ENCODE measurements at places on chromosomes 3 and 15.

- no peak for DNase-seq
Measured at GRCh38 chr3:24272875-24273274, 221.8 kb downstream of the THRB start.

DNA sequence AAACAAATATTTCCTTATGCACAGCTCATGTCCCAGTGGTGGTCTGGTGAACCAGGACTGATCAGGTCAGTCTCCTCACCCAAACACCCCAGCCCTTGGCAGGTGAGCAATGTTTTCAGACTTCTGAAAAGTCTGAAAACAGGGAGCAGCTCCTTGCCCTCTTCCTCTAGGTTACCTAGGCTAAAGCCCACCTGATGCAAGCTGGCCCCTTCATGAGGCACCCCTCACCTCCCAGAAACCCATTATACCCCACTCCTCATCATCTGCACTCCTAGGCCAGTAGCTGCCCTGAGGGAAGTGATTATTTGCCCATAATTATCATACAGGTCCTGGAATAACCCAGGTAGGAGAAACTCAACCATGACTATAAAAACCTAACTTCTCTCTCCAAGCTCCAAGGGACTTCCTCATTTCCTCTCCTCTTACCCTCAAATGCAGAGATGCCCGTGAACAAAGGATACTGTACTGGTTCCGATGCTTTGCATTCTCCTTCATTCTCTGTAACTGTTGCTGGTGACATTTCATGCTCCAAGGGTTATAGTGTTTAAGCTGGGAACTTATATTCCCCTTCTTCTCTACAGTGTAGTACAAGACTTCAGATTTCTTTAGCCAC lies 5.2 kb upstream of the NCKIPSD start:
- no peak for DNase-seq

GRCh38 chr3:174111776-174112175 lies 714.2 kb downstream of the NLGN1 start:
- DNase-seq = no peak

- peak; percentile 51 for DNase-seq
Measured at GRCh38 chr3:36965440-36965839, 20.6 kb upstream of the TRANK1 start.

- DNase-seq = no peak
Measured at GRCh38 chr15:69841113-69841828, 256.4 kb downstream of the TLE3 start.

DNA sequence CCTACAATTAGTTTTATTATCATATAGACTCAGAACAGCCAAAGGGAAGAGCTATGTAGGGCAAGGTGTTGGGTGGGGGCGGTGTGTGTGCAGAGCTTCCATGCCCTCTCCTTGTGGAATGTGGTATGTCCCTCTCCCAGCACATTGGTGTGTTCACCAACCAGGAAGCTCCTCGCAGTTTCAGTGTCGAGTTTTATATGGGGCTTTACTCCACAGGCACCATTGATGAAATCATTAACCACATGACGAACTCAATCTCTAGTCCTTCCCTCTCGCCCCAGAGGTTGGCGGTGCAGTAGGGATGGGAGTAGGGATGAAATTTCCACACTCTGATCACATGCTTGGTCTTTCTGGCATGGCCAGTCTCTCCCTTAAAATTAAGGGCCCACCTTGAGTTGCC lies 13.6 kb upstream of the SRP14 start:
- DNase-seq = no peak
